Activated T-cell treated with anti-CD3 and anti-CD28 coated beads, Interleukin-2, amount 50 U/mL, for 1 hour (primary cell): ENCODE measurements at places on chromosomes 12 and 14.

- no peak for DNase-seq
Observed at GRCh38 chr12:20436316-20436715, 68.0 kb downstream of the PDE3A start.

DNA sequence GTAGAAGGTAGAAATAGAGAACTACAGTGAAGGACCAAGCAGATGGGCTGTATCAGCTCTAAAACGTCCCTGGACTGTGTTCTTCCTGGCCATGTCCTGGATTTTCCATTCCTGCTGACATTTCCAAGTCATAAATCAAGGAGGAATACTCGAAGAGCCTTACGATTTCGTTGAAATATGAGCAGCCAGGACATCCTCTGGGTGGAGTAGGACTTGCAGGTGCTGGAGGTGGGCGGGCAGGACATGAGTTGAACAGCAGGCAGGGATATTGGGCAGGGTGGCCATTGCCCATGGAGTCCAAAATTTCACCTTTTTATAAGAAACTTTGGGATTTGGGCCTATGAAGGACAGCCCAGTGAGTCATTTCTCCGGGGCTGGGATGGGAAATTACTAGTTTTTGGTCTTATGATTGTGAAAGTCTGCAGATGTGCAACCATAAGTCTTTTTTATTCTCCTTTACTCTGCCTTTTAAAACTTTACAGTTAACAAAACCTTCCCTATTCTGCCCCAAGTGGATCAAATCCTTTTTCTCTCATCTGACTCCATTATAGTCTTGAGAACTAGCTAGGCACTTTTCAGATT is 88.8 kb downstream of the TMX1 start:
- DNase-seq: no peak

DNA sequence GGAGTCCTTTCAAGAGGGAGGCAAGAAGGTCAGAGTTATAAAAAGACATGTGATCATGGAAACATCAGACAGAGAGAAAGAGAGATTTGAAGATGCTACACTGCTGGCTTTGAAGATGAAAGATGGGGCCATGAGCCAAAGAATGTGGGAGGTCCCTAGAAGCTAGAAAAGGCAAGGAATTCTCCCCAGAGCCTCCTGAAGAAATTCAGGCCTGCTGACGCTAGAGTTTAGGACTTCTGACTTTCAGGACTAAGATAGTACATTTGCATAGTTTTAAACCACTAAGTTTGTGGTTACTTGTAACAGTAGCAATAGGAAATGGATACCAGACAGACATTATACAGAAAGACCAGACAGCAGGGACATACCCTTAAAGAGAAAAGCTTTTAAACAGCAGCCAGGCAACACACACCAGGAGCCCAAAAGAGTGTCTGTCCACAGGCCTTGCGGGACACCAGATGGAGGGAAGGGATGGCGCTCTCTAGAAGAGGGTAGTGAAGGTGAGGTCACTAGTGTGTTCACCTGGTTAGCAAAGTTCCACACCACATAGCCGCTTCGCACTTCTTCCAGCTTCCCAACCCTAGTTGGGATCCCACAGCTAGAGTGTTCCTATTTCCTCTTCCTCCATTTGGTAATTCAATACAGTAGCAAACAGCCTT is 29.7 kb upstream of the CEBPE start:
- no peak for DNase-seq

GRCh38 chr14:82488473-82488872 is 954.8 kb upstream of the SEL1L start:
- no peak for DNase-seq

DNA sequence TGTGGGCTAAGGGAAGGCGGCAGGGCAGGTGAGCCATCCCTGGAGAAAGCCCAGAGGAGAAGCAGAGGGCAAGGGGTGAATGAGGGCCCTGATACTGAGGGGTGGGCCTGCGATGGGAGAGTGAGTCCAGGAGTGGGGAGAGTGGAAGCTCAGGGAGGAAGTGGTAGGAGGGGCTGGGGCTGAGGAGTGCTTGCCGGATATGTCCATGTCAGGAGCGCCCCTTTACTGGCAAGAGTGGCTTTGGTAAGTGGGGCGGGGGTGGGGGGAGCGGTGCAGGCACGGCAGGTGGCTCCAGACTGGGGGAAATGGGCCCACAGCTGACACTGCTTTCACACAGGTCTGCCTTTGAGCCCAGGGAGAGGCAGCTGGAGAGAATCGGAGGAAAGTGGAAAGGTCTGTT is 86.4 kb upstream of the GPR68 start:
- DNase-seq: no peak

DNA sequence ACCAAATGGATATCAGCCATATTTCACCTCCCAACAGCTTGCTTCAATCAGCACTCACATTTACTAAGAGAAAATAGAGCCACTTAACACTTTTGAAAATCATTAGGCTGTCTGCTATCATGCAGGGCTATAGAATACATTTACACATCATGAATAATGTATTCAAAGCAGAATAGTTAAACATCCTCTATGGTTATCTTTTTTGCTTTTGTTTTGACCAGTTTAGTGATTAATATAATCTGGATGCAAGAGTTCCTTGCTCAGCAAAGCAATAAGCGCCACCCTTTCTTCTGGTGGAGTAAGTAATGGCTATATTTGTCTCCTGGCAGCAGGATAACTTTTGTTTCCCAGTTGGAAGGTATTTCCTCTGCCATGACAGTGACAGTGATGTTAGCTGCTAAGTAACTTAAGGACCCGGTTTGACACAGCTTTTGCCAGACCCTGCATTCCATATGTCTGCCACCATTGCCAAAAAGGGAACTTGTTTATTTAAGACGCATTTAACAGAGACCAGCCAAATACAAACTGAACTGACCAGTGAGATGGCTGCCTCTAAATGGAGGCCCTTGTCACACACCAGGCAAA is 70.3 kb upstream of the NR2C1 start:
- DNase-seq: no peak

GRCh38 chr12:120928864-120929652 is 24.9 kb upstream of the SPPL3 start:
- no peak for DNase-seq

- no peak for DNase-seq
Observed at GRCh38 chr12:79534029-79534867, 156.5 kb downstream of the PAWR start.

DNA sequence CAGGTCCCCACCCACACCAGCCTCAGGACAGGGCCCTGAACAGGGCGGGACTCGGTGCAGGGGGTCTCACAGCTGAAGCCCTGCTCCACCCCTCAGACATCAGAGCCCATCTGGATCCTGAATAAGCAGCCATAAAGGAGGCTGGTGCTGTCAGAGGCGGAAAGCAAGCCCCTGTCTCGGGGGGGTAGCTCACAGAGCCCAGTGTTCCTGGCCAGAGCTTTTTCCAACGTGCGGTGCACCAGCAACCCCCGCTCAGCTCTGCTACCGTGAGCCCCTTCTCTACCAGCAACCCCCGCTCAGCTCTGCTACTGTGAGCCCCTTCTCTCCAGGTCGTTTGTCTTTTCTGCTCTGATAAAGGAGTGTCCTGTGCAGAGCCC is 136.5 kb upstream of the SFSWAP start:
- DNase-seq: no peak

DNA sequence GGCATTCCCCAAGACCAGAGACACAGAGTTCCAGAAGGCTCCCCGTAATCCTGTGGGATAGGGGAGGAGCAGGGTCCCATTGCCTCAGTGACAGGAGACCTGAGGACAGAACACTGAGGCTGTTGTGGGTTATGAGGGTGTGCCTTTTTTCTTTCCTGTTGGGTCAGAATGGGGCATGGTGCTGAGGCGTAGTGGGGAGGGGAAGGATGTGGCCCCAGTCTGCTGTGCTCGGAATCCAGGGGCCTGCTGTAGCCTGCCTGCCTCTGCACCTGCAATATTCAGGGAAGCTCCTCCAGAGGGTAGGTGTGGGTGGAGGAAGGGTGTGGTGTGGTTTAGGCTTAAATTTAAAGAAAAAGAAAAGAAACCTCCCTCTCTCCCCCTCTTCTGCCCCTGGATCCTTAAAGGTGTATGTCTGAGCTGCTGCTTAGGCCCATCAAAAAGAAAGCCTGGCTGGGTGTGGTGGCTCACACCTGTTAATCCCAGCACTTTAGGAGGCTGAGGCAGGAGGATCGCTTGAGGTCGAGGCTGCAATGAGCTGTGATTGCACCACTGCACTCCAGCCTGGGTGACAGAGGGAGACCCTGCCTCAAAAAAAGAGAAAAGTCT is 18.7 kb downstream of the PLEKHG3 start:
- no peak for DNase-seq

DNA sequence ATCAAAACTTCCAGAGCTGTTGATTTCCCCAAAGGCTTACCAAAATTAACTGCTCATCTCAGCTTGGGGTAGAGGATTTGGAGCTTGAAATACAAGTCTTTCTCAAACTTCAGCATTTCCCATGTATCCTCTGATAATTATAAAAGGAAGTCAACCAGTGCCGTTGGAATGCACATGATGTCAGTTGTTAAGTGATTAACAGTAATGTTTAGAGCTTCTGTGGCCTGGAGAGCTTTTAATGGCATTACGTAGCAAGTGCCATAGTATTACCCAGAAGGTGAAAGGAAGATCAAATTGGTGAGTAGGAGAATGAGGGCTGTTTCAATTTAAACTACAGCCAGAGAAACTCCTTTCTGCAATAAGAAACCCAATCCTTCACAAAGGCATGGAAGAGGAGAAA is 62.5 kb upstream of the PTPRR start:
- no peak for DNase-seq

GRCh38 chr12:56658921-56659320 is 13.1 kb upstream of the ATP5F1B start:
- no peak for DNase-seq

GRCh38 chr14:36096090-36096489 is 80.4 kb downstream of the PTCSC3 start:
- DNase-seq: no peak

GRCh38 chr14:56561606-56562005 is 18.0 kb upstream of the TMEM260 start:
- no peak for DNase-seq

DNA sequence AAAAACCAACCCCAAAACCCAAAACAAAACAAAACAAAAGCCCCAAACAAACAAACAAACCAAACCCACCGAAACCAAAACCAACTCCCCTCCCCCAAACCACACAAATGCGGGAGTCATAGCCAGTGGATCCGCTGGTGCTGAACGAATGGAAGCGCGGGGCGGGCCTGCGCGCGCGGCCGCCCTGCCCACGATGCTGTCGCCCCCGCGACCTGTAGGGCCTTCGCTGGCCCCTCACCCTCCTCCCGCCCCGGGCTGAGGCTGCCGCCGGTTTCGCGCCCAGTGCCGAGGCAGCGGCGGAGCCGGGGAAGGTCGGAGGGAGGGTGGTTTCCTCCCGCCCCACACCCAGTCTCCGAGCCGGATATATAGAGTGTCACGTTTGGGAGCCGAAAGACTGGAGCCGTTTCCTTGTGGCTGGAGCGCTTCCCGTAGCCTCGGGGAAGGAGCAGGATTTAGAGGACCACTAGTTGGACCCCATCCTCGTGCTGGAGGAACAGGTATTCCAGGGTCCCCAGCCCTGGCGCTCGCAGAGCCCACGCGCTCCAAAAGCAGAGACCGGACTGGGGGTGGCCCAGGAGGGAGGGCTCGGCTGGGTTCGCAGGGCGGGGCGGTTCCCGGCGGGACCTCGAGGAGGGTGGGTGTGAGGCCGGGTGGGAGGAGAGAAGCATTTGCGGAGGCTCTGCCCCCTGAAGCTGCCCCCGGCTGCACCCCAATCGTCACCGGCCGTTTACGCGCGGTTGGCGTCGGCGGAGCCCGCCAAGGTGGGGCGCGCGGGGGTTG is at the start of gene FAR2:
Gene FAR2, plus strand, starts transcription at position 368 of the 780 bp plus-strand sequence. CDS start 121,172 bp downstream, outside the sequence.
- peak; percentile 48 for DNase-seq

- no peak for DNase-seq
Observed at GRCh38 chr12:82833481-82833880, 146.8 kb downstream of the TMTC2 start.

GRCh38 chr14:88613552-88614010 is 50.7 kb downstream of the ZC3H14 start:
- no peak for DNase-seq

- DNase-seq: no peak
Observed at GRCh38 chr12:101777485-101777884, 38.2 kb upstream of the SYCP3 start.

- DNase-seq: no peak
Observed at GRCh38 chr12:63966606-63966975, 122.1 kb downstream of the SRGAP1 start.

DNA sequence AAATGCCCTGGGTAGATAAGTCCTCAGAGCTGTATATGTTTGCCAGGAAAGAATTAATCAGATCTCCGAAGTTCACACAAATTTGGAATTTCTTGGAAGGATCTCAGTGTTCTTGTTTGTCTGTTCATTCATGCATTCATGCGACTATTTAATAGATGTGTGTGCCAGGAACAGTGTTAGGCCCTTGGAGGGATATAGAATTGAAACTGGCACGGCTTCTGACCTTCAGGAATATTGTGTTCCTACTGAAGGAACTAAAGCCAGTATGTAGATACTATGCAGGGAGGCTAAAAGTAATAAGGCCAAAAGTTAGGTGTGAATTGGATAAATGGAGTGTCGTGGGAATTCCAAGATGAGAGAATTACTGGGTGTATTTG is 166.0 kb upstream of the NOS1 start:
- DNase-seq: no peak

DNA sequence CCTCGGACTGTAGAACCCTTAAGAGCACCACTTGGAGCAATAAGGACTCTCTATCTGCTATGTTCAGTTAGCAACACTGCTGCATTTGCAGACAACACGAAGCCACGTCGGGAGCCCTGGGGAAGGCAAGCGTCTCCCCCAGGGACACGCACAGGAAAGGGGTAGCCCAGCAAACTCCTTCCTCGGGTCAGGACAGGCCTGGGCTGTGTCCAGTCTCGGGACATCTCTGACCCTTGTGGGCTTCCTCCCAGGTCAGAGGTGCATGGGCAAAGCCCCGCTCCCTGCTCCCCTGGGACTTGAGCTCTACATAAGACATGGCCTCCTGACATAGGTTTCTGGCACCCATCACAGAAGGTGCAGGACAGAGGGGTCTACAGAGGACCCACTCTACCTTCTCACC is 119.5 kb downstream of the PIWIL1 start:
- no peak for DNase-seq

GRCh38 chr12:82687021-82688011 is 610 bp downstream of the TMTC2 start:
- peak; percentile 66 for DNase-seq

DNA sequence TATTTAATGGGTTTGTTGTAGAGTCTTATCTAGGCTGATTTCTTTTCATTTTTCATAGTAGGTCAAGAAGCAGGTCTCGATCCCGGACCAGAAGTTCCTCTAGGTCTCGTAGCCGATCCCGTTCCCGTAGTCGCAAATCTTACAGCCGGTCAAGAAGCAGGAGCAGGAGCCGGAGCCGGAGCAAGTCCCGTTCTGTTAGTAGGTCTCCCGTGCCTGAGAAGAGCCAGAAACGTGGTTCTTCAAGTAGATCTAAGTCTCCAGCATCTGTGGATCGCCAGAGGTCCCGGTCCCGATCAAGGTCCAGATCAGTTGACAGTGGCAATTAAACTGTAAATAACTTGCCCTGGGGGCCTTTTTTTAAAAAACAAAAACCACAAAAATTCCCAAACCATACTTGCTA is 4.2 kb downstream of the SRSF5 start:
- DNase-seq: no peak

DNA sequence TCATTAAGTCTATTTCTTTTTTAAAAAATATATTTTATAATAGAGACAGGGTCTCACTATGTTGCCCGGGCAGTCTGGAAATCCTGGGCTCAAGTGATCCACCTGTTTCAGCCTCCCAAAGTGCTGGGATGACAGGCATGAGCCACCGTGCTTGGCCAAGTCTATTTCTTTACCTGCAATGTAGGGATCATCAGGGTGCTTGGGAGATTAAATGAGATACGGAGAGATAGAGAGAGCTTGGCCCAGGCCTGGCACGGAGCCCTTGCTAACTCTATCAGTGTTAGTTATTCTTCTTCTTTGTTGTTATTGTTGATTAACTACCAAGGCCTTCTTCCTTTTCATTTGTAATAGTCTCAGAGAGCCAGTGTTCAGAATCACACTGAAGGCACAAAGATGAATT is 3.1 kb downstream of the CABP1 start:
- DNase-seq: no peak
